Stimulated activated CD4-positive, alpha-beta T cell treated with anti-CD3 and anti-CD28 coated beads, Interleukin-15, amount 100 ng/mL, for 24 hours (primary cell): ENCODE measurements at places on chromosomes 4 and X.

- DNase-seq: peak; percentile 94
Measured at GRCh38 chr4:189940178-189941004, at the start of gene FRG1. Gene FRG1, plus strand, starts transcription at chr4:189940872. Its CDS starts 138 bp downstream, at chr4:189941010.

- DNase-seq: no peak
Measured at GRCh38 chr4:19494961-19495360, 756.7 kb upstream of the SLIT2 start.

DNA sequence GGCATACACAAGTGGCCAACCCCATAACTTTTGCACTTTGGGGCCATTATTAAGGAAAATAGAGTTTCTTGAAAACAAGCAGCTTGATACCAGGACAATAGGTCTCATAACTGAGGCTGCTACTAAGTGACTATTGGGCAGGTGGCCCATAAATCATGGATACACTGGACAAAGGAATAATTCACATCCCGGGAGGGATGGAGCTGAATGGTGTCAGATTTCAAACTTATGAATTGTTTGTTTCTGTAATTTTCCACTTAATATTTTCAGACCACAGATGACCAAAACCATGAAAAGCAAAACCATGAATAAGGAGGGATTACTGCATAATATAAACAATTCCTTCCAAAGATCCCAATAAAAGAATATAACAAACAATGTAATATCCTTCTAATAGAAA lies 114.4 kb downstream of the WDFY3 start:
- DNase-seq: no peak

DNA sequence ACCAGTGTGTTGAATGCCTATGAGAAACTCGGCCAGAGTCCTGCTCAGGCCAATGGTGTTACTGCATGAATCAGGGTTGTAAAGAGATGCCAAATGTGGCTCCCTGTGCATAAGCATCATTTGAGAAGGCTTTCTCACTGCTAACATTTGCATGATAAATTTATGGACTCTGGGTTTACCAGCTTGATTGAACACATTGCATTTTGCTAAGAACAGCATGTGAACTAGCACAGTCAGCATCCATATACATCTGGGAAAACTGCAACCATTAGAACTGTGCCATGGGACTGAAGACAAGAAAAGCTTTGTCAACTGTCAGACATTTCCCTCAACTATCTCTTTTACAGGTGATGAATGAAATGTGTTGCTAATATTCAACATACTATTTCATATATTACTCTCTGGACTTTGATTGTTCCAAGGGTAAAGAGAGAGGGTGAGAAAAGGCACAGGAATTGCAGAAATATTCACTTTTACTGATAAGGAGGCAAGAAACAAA lies 1427.4 kb upstream of the ADGRL3 start:
- DNase-seq: no peak

- DNase-seq: no peak
Measured at GRCh38 chr4:8898419-8898818, 26.8 kb upstream of the HMX1 start.

DNA sequence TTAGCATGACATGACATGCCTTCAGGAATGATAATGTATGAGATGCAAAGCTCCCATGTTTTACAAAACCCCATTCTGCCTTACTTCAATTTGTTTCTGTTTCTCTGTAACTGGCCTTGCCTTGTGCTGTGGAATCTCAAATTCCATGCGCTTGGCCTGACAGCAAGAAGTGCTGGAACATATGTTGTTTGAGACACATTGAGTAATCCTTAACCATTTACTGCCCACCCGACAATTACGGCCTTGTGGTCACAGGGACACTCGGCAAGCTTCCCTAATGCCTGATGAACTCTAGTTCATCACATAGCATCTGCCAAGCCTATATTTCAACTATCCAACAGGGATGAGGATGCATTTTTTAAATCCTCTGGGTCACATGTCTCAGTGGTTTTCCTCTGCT lies 226.4 kb upstream of the CASK start:
- DNase-seq: no peak

GRCh38 chr4:94665500-94666404 lies 92.0 kb upstream of the BMPR1B start:
- DNase-seq: no peak

DNA sequence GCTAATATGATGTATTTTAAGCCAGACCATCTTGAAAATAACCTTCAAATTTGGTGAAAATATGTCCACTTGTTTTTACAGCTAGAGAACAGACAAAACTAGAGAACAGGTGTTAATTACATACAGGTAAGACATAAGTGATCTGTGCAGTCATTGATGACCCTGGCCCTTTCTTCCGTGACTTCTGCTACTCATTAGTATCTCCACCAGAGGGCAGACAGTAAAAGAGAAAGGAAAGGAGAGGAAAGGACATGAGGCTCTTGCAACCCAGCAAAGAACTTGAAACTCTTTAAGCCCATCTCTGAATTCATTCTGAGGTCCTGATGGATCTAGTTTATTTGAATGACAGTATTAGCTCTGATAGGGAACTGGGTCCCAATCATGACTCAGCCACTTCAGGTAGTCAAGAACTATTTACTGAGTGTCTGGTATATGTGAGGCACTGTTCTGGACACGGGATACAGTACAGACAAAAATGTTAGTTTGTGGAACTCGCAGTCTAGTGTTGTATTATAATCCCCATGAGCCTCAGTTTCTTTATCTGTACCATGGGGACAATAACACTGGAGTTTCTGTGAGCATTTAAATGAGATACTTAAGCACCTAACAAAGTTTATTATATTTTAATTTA lies 121.0 kb upstream of the TEX13D start:
- no peak for DNase-seq

GRCh38 chr4:1883583-1883982 lies 12.4 kb downstream of the NSD2 start:
- DNase-seq: no peak

DNA sequence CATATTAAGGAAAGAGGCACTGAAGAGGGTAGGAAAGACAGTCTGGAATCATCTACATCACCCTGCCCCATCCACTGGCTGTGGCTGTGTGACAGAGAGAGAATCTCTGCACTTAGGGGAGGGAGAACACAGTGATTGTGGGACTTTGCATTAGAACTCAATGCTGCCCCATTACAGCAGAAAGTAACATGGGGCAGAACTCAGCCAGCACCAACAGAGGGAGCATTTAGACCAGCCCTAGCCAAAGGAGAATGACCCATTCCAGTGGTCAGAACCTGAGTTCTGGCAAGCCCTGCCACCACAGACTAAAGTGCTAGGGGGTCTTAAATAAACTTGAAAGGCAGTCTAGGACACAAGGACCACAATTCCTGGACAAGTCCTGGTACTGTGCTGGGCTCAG lies 37.9 kb downstream of the ZNF330 start:
- DNase-seq: no peak
